ENCODE measurements at places on chromosomes 2 and 18. TPM values are rescaled to one million over a fixed set of nuclear protein-coding genes. Genes with fewer than 3 reads are reported as not detected.

The ADD2 gene
- 7.2 TPM for total RNA-seq

The SERPINB10 gene
- not detected for total RNA-seq

The TRIB2 gene
- total RNA-seq, result 49.5 TPM

The GPR155 gene
- 0.65 TPM for total RNA-seq

The FZD7 gene
- total RNA-seq, result under 0.01 TPM

The PTPRN gene
- not detected for total RNA-seq

The EMILIN1 gene
- total RNA-seq, result 42.3 TPM

The REG1B gene
- not detected for total RNA-seq

The DES gene
- total RNA-seq, result not detected

- DNase-seq, result peak; percentile 79
These were observed 7.3 kb downstream of the SFXN5 start for GRCh38 chr2:73063909-73064875.

DNA sequence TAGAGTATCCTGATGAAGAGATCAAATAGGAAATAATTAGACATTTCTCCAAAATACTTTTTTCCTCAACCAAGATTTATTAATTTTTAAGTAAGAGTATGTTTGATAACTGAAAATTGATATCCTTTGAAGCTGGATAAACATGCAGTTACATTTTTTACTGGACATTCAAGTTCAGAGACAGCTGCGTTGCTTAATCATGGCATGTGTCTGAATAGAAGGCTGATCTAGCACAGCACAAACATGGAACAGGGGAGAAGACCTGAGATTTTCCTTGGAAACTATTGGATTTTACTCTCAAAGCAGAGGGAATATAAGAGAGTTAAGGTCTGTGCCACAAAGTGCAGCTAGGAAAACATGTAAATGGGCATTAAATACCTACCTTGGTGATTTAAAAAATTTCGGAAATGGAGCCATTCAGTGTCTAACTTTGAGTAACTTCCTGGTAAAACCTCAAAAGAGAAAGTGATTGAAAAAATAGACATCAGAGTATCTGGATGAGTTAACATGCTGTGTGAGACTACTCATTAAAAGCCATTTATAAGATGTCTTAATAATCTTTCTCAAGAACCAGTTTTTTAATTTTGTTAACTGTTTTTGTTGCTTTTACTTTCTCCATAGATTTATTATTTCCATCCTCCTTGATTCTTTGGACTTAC lies 31.8 kb downstream of the CRIM1 start:
- DNase-seq, result no peak

GRCh38 chr2:64325477-64325851 lies 128.5 kb upstream of the LGALSL start:
- no peak for DNase-seq

- no peak for DNase-seq
These were observed 1635.9 kb upstream of the LRRTM1 start for GRCh38 chr2:81940266-81940955.

DNA sequence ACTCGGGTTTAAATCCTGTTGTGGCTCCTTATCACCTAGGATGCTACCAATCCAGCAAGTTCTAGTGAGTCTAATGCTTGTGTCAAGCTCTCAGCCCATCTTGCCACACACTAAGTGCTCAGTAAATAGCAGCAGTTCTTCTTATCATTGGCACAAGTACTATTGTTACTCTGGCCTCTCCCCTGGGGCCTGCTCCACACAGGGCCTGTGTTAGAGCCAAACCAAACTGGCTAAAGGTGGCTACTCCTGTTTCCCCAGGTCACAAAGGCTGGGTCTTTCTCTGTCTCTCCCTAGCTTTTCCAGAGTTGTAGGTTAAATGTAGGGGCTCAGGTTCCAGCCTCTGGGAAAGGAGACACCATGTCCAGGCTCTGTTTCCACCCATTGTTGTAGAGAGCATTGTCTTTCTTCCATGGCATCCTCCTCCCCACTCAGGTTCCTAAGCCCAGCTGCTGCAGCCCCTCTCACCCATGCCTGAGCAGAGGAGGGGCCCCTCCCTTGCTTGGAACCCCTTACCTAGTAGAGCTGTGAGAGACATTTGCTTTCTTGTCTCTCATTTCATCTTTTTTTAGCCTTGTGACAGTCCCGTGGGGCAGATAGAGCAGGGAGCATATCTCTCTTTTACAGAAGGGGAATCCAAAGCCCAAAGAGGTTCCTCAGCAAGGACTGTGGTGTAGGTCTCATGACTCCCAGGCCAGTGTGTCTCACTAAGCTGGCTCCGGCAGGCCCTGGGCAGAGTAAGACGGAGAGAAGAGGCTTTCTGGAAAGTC lies 56.4 kb upstream of the OTOF start:
- no peak for DNase-seq

- DNase-seq, result no peak
These were observed 138.9 kb downstream of the MREG start for GRCh38 chr2:215874418-215874817.

- DNase-seq, result no peak
These were observed 19.1 kb downstream of the MAL start for GRCh38 chr2:95044601-95045000.

- DNase-seq, result no peak
These were observed 53.4 kb upstream of the REV1 start for GRCh38 chr2:99543247-99543646.

DNA sequence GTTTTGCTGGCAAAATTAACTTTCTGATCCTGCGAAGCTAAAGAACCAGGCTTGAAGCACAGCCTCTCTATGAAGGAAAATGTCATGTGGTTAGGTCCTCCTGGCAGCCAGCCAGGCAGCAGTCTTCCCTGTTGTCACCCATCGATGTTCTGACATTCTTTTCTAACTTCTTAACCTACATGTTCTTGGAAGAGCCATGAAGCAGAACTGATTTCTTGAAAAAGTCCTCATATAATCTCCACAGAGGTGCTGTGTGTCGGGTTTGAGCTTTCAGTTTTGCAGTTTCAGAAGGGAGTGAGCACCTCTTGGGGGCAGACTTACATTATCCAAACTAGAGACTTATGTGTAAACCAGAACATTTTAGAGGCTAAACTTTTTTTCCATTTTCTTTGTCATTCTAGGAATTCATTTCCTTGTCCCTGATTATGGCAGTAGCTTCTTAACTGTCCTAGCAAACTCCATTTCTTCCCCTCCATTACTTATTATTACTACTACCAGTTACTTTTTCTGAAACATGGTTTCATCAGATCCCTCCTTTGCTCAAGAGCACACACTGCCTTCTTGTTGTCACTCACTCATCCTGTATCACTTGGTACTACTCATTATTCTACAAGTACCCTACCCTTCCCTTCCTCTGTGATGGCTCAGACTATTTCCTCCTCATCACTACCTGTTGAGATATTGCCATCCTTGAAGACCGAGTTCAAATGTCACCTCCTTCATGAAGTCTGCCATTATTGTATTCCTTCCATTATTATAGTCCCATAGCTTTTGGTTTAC lies 31.1 kb downstream of the DOK1 start:
- DNase-seq, result no peak

GRCh38 chr18:61549416-61549815 lies 216.2 kb downstream of the CDH20 start:
- no peak for DNase-seq

- DNase-seq, result no peak
These were observed 4.3 kb downstream of the EPHA4 start for GRCh38 chr2:221567809-221568208.

DNA sequence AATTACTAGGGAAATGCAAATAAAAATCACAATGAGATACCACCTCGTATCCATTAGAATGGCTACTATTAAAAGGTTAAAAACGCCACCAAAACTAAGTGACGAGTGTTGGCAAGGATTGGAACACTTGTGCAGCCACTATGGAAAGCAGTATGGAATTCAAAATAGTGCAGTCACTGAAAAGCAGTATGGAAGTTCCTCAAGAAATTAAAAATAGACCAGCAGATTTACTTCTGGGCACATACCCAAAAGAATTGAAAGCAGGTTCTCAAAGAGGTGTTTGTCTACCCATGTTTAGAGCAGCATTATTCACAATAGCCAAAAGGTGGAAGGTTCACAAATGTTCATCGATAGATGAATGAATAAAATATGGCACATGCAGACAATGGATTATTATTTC lies 149.7 kb upstream of the STON1 start:
- DNase-seq, result no peak

- DNase-seq, result no peak
These were observed 95.9 kb downstream of the LYPD6B start for GRCh38 chr2:149134335-149134923.

GRCh38 chr2:14619441-14619840 lies 13.1 kb upstream of the LRATD1 start:
- DNase-seq, result no peak

- DNase-seq, result no peak
These were observed 194.2 kb downstream of the INHBB start for GRCh38 chr2:120539937-120540718.

- DNase-seq, result peak; percentile 64
These were observed 169.2 kb downstream of the CDH20 start for GRCh38 chr18:61502472-61502871.

GRCh38 chr2:219125225-219125885 lies 35.3 kb downstream of the NHEJ1 start:
- no peak for DNase-seq

GRCh38 chr2:164967361-164967760 lies 12.0 kb upstream of the SLC38A11 start:
- DNase-seq, result no peak

DNA sequence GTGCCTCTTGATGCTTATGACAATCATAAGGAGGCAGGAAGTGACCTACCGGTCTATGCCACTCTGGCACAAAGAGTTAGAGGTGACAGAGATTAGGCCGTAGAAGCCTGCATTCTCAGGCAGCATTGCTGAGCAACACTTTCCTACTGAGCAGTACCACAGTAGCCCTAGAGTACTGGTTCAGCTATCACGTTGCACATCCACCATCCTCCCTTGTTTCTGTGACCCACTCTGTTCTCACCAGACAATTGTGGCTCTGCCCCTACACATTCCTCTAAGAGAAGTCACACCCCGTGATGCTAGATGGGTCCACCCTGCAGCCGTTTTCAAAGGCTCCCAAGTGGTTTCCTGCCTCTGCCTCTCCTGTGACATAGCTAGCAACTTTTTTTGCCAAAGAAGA lies 22.6 kb upstream of the SUCLG1 start:
- DNase-seq, result peak; percentile 39

DNA sequence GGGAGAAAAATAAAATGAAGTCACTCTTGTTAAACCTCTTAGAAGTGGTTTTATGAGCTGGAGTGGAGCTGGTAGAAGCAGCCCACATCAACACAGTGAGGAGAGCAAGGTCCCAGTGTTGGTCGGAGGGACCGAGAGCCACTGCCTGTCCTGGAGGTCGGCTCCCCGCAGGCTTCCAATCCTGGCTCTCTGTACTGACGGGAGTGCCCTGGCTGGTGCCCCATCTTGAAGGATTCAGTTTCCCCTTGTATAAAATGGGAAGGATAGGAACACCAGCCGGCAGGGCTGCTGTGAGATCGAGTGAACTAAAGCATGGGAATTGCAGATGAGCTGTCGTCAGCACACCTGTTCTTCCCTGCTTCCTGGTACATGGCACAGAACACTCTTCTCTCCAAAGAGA lies 104.3 kb upstream of the ID2 start:
- no peak for DNase-seq
